Right forelimb (tissue), 1 donor: ENCODE measurements at places on chromosomes 6 and 20.

GRCh38 chr6:129662406-129662766, 47.6 kb downstream of the ARHGAP18 start:
- DNase-seq: no peak

DNA sequence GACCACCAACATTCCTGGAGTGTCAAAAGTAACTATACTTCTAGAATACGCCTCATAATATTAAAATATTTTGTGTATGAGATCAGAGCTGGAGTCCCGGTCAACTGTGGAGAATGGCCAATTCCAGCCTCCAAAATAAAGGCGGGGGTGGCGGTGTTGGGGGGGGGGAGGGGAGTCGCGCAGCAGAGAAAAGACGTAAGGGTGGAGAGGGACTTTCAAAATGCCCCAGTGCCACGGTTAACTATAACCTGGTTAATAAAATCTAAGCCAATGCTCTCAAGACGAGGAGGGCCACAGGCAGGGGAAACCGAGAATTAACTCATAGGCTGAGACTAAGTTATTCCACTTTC, 1.3 kb downstream of the NUP153 start:
- peak; percentile 76 for DNase-seq

GRCh38 chr20:20732641-20733040, 20.2 kb upstream of the RALGAPA2 start:
- DNase-seq: no peak

GRCh38 chr6:150299873-150300485, 68.8 kb upstream of the IYD start:
- DNase-seq: no peak
